ENCODE measurements at places on chromosomes 3 and 15.

DNA sequence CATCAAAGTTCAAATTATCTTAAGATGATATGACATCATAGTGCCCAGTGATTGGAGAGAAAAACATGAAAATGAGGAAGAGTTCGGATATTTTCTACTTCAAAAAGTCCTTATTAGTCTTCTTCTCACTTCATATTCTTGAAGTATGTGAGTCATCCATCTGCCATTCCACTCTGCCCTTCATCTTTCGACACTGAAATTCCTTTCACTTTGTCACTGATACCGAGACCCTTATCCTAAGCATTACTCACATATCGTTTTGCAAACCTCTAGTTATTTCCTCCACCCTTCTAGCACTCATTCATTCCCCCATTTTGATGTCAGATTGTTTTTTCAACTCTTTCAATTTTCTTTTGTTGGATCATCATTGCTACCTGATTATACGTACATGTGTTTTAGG lies 4.0 kb downstream of the OR5H14 start:
- no peak for DNase-seq

- peak; percentile 81 for DNase-seq
Measured at GRCh38 chr3:195895861-195896360, 12.4 kb downstream of the TNK2 start.

DNA sequence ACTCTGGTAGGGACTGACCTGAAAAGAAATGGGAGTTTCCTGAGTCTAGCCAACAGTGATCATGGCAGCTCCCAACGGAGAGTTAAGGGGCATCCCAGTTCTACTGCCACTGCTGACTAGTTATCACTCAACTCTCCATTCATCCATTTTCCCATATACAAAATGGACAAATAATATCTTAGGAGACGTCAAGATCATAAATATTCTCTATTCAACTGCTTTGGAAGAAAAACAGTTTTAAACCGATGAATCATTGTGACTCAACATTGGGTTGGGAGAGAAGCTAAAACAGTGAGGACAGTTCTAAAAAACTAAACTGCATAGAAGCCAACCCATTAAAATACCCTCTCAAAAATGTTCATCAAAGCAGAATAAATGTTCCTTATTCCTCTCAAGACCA lies 57.6 kb upstream of the CHRM5 start:
- DNase-seq: no peak

DNA sequence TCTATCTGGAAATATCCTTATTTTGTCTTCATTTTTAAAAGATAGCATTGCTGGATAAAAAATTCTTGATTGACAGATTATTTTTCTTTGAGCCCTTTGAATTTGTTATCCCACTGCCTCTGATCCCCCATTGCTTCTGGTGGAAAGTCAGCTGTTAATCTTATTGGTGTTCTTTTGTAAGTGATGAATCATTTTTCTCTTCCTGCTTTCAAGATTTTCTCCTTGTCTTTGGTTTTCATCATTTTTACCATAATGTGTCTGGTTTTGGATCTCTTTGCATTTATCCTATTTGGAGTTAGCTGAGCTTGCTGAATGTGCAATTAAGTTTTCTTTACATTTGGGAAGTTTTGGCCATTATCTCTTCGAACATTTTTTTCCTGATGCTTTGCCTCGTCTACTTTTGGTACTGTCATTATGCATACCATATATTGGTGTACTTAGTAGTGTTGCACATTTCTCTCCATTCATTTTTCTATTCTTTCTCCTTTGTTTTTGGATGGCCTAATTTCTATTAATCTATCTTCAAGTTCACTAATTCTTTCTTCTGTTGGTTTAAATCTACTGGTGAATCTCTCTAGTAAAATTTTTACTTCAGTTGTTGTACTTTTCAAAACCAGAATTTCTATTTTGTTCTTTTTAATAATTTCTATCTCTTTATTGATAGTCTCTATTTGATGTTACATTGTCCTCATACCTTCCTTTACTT lies 440.0 kb upstream of the PROK2 start:
- no peak for DNase-seq

DNA sequence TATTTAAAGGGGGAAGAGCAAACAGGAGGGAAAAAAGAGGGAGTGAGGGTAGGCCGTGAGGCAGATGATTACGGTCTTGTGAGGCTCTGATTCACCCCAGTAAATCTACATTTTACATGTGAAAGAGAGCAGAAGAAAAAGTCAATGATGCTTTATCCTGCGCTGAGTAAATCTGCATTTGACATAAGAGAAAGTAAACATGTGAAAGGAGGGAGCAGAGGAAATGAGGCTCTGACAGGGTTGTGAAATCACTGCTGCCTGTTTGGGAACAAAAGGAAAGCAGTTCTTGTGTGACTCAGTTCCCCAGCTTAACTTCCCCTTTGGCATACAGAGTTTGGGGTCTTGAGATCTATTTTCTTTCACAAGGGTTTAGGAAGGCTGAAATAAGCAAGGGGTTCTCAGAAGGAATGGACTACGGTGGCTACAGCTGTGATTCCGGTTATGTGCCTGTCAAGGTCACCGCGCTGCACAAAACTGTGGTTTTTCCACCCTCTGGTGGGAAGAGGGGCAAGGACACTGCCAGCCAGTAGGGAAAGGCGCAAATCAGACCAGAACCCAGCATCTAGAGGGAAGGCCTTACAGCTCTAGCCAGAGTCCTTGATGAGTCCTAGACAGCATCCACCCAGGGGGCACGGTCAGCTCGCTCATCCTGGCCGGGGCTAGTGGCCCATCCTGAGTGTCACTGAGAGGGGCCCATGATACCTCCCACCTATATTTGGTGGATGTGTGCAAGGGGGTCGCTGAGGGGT lies 18.9 kb upstream of the HCN4 start:
- no peak for DNase-seq

- peak; percentile 69 for DNase-seq
Measured at GRCh38 chr15:68210821-68211655, 5.9 kb upstream of the CALML4 start.

GRCh38 chr15:75237316-75237982 lies 20.7 kb upstream of the GOLGA6C start:
- peak; percentile 2 for DNase-seq

DNA sequence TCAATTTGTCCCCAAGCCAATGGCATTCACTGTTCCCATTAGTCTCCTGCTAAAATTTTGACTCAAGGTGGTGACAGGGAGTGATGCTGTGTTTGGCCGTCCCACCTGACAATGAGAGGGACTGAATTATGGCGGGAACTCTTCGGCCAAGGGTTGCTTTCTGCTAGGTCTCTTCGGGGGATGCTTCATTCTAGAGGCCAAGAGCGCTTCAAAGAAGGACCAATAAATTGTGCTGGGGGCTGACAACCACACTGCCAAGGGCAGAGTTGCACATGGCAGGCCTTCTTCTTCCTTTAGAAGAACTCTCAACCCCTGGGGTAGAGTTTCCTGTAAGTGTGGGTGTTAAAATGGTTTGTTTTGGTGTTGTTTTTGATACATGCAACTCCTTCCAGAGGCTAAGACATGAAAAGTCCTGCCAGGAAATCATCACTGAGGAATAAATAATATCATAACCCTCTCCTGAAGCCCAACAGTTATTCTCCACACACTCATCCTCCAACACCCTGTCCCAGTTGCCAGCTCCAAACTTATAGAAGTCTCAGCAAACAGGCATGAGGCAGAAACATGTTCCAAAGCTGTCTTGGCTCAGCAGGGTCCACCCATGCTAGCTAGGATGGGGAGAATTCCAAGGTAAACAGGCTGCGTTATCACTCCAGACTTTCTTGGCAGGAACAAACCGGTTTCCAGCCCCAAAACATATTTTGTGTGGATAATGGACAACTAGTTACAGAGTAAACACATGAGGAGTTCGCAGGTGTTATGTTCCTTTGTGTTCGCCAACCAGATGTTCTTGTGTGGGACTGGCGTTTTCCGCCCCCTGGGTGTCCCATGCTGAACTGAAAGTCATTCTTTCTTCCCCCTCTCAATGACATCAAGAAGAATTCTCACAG lies 396.7 kb upstream of the RGMA start:
- DNase-seq: no peak

DNA sequence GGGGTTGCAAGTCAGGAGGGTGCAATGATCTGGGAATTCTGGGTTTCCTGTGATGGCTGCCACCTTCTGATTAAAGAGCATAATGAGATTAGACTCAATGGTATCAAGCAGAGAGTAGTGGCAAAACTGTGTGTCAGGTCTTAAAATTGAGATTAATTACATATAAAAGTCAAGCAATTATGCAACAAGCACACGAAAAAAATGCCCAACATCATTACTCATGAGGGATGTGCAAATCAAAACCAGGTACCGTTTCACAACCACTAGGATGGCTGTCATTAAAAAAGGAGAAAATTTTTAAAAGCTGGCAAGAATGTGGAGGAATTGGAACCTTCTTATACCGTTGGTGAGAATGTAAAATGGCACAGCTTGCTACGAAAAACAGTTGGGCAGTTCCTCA lies 205.0 kb downstream of the OSBPL10 start:
- DNase-seq: no peak

DNA sequence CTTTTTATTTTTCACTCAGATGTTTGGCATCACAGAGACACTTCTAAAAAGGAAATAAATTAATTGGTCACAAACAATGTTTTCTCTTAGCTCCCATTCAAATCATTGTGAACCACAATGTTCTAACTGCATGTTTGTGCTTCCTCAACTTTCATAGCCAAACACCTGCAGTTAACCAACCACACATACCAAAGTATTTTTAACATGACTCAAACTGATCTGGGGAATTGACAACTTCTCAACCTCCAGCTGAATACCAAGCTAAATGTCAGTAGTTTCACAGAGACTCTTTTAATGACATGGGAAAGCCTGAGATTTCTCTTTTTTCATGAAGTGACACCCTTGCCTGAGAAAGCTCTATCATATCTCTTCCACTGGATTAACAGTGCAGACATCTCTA lies 217.9 kb upstream of the MME start:
- DNase-seq: no peak

DNA sequence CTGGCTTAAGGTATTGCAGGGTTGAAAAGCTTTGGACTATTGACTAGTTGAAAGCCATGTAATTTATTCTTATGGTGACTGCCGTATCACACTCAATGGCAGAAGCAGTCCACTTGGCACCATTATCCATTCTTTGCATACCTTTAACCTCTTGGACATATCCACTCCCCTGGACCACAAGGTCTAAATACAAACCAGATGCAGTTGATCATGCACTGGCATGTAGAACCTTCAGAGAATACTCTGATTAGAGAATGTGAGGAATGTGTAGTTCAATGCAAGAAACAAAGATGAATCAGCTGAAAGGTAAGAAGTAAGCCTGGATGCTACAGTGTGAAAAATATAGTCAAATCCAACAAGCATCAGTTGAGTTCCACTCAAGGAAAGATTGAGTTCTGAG lies 93.1 kb downstream of the FRMD5 start:
- no peak for DNase-seq

- peak; percentile 75 for DNase-seq
Measured at GRCh38 chr3:184380185-184380626, 352 bp downstream of the CHRD start.

DNA sequence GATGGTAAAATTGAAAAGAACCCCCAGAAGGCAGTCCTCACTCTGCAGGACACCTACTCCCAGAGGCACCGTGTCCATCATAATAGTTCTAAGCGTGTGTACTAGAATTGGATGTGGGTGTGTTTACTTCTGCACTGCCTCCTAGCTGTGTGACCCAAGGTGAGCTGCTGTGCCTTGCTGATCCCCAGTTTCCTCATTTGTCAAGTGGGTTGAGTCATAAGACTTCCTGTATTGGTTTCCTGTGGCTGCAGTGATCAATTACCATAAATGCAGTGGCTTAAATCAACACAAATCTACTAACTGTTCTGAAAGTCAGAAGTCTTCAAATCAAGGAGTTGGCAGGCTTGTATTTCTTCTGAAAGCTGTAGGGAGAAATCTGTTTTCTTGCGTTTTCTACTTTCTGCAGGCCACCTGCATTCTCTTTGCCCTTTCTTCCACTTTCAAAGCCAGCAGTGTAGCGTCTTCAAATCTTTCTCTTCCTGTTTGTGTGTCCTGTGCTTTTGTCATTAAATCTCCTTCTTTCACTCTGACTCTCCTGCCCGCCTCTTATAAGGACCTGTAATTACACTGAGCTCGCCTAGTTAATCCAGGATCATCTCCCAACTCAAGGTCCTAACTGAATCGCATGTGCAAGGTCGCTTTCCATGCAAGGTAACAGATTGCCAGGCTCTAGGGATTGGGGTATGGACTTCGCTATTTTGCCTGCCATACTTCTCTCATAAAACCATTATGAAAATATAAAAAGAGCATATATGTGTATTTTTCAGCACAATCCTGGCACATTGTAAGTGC lies 59.0 kb downstream of the RORA start:
- no peak for DNase-seq

DNA sequence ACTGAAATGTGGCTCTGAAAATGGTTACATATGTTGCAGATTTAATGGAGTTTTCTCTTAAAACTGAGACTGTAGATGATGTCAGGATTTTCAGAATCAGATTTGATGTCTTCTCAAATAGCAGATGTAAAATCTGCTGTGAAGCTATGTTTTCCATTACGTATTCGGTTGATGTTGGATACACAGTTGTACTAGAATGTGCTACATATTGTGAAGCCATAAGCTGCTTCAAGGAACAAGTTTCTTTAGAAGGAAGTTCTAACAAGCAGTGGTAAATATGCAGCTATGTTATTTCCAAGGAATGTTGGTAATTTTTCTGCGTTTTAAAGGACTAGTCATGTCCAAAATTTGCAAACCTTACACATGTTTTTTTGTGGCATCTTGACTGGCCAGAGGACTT lies 197.7 kb downstream of the RBMS3 start:
- DNase-seq: no peak

- no peak for DNase-seq
Measured at GRCh38 chr15:57782731-57783130, 76.2 kb downstream of the POLR2M start.

All from GM13977 (cell line).